ENCODE measurements at places on chromosomes 5 and 9.

GRCh38 chr5:103475629-103476240 lies 86.9 kb downstream of the NUDT12 start:
- DNase-seq = no peak

DNA sequence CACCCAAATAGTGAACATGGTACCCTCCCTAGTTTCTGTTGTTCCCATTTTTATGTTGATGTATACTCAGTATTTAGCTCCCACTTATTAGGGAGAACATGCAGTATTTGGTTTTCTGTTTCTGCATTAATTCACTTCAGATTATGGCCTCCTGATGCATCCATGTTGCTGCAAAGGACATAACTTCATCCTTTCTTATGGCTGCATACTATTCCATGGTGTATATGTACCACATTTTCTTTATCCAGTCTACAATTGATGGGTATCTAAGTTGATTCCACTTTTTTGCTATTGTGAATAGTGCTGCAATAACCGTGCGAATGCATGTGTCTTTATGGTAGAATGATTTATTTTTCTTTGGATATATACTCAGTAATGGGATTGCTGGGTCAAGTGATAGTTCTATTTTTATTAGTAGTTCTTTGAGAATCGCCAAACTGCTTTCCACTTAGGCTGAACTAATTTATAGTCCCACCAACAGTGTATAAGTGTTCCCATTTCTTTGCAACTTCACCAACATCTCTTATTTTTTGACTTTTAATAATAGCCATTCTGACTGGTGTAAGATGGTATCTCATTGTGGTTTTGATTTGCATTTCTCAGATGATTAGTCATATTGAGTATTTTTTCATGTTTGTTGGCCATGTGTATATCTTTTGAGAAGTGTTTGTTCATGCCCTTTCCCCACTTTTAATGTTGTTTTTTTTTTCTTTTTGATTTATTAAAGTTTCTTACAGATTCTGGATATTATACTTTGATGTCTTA lies 79.6 kb downstream of the SMIM15 start:
- no peak for DNase-seq

DNA sequence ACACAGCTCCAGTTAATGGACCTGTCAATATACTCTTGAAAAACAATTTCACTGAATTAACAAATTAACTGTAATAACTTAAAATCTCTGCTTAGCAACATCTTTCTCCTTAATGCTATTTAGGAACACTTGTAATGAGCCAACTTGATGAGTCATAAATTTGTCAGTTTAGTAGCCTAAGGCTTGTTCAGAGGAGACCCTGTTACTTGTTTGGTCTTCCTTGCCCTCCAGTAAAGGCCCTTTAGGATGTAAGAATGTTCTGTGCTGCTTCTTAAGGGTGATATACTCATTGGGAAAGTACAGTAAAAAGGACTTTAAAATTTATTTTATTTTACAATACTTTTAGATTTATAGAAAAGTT lies 11.4 kb upstream of the MATR3 start:
- no peak for DNase-seq

DNA sequence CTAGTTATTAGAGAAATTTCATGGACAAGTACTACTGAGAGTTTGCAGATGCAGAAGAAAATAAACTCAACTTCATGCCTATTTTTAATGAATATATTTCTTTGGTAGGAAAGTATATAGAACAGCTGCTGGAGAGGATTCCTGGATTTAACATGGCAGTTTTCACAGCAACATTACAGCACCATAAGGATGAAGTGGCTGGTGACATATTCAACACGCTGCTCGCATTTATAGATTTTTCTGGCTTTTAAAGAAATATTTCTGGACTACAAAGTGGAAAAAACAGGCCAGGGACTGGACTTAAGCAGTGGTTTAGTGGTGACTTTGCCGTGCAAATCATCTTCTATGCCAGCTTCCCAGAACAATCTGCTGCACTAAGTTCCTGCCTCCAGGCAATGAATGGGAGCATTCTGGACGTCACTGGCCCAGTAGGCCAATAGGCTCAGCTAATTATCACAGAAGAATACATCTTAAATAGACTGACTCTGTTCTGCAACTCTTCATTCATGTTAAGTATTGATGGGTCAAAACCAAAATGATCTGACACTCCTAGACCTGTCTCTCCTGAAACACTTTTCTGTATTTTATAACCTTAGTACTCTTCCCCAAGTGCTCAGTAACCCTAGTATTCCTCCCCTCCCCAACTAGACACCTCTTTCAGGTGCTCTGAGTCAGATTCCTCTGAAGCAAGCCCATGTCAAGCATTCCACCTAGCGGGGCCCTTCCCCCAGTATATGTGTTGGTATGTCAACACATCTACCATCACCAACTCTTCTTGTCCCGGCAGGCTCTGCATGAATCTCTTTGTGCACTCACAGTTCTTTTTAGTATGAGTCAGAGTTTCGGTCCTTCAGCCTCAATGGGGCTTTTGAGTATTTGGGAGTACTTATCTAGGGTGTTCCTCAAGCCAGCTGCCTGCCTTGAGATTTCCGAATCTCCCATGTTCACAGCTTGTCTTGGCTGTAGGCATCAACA lies 625.5 kb downstream of the CHSY3 start:
- DNase-seq = no peak

All from stimulated activated CD4-positive, alpha-beta T cell treated with anti-CD3 and anti-CD28 coated beads, Interleukin-12 subunit alpha, Interleukin-12 subunit beta, amount 100 ng/mL, for 4 hours (primary cell).